ENCODE measurements at places on chromosomes 3 and 15.

- no peak for DNase-seq
These were observed 48.1 kb downstream of the RAP2B start for GRCh38 chr3:153210146-153210545.

GRCh38 chr3:176872771-176873209 lies 324.5 kb downstream of the TBL1XR1 start:
- DNase-seq, result no peak

DNA sequence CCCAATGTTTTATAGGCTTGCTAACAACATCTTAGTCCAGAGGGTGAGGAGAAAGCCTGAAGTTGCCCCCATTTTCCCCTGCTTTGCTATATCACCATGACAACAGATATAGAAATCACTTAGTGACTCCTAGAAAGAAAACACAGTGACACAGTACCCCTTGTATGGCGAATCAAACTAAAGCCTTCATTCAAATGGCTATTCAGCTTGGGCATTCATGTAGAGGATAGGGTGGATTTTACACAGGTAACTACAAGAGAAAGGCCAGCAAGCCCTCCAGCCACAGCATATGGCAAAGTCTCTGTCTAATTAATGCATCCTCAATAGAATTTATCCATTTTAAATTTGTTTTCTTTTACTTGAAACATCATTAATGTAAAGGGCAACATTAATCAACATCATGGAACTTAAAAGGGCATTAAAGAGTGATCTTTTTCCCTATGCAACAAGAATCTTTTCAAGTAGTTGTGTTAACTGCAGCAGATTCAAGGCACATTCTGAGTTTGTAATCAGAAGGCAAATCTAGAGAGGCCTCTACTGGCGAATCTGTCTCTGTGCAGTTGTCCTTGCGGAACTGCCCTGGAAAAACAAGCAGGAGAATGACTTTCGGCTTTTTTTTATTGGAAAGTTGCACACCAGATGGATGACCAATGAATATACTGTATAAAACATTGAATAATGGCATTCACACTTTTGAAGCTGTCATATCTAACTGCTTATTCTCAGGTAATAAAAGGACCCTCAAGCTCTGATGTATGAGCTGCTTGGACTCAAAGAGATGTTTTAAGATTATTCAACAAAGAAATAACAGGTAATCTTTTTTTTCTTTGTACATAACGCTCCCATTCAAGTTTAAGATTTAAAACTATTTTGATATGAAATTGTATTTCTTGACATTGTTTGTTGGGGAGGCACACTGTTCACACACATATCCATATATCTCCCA lies 621.7 kb upstream of the AGTR1 start:
- DNase-seq, result no peak

DNA sequence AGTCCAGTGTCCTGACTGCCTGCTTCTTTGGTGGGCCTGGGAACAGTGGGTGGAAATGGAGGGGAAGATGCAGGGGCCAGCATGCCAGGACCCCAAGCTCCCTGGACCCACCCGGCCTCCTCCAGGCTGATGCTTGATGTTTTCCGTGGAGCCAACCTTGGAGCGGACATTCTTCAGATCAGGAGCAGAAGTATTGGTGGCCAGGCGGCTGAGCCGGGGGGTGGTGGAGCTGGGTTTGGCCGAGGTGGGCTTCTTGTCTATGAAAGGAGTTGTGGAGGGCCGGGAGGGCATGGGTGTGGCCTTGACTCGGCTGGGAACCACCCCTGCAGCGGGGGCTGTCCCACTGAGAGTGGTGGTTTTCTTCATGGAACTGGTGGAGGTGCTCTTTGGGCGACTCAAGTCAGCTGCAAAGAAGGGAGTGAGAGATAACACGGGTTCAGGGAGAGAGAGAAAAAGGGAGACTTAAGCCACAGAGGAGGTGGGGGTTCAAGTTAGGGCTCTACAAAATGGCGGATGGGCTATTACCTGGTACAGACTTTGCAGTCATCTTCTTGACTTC lies 67.8 kb downstream of the DHX30 start:
- DNase-seq, result no peak

DNA sequence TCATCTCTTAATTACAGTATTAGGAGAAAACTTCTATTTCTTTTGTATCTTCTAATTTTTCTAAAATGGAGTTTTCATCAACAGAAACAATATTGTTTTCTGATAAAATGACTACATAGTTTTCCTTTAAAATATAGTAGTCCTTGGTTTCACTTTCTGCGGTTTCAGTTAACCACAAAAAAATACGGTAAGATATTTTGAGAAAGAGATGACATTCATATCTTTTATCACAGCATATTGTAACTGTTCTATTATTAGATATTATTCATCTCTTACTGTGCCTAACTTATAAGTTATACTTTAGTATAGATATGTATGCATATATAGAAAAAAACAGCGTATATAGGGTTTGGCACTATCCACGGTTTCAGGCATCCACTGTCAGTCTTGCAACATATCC lies 2.3 kb downstream of the B4GALT4 start:
- no peak for DNase-seq

GRCh38 chr15:44666210-44667038 lies 3.0 kb upstream of the SPG11 start:
- DNase-seq, result no peak

DNA sequence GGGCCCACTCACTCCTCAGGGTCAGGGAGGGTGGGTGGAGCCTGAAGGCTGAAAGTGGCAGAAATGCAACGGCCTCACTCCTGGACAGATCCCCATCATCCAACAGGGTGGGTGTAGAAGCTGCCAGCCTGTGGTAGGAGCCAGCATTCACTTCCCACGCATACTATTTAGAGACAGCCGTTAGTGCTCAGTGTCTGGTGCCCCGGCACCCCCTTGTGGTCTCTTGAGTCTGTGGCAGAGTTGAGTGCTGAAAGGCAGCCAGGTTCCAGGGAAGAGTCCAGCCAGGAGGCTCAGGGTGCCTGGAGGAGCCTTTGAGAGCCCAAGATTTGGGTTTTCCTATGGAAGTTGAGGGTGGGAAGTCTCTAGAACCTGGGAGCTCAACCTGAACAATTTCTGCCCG lies 2.1 kb upstream of the GNAT1 start:
- no peak for DNase-seq

- DNase-seq, result no peak
These were observed 78.7 kb downstream of the ZNF385D start for GRCh38 chr3:21672303-21672702.

DNA sequence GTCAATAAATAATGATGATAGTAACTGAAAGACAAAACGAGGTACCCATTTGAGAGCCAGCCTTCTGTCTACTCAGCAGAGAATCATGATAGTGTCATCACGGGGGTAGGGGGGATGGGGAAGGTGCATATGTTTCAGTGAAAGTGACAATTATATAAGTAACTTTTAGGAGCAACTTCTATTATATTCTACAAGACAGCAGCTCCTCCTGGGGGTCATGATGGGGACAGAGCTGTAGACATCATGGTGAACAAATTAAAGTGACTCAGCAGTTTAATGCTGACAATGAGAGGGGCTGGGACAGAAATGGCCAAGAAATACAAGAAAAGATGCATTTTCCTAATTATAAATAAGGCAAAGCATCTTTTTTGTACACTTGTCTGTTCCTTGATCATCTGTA lies 11.8 kb downstream of the CAPN3 start:
- DNase-seq, result no peak

- DNase-seq, result no peak
These were observed 130.3 kb upstream of the CDIN1 start for GRCh38 chr15:36449084-36449661.

GRCh38 chr3:11479221-11479620 lies 164.5 kb downstream of the VGLL4 start:
- DNase-seq, result no peak

DNA sequence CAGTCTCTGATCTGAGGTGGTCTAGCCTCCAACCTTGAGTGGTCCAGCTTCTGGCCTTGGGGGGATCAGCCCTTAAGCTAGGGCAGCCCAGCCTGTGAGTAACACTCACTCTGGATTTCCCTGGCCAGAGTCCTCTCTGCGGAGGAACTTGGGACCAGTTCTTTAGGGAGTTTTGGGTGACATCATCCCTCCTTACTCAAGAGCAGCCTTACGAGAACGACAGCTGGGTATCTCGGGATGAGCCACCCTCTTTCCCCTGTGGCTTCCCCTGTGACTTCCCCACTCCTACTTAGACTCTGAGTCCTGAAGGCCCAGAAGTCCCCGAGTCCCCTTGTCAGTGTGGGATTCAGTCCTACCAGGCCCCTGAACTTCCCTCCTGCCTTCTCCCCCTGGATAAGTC lies 10.2 kb upstream of the PLXND1 start:
- DNase-seq, result no peak

- DNase-seq, result no peak
These were observed 30.3 kb downstream of the ALDH1L1 start for GRCh38 chr3:126149960-126150515.

GRCh38 chr3:106114848-106115247 lies 246.0 kb upstream of the CBLB start:
- DNase-seq, result no peak

GRCh38 chr3:33419948-33420347 lies 20.3 kb downstream of the UBP1 start:
- no peak for DNase-seq

DNA sequence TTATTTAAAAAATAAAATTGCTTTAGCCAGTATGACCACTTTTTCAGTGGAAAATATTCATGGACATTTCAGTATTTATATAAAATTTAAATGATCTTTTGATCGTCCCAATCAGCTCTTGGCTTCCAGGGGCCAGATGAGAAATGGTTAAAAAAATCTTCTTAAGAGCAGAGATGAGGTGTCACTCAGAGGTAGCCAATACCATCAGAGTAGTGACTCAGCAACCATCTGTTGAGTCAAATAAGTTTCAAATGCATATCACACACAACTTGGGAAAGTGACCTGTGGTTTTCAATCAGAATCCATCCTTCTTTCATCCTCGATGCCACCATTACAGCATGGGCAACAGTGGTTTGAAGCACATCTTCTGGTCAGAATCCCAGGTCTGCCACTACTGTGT lies 958.8 kb upstream of the NR2F2 start:
- DNase-seq, result no peak

GRCh38 chr15:77029166-77030047 lies 34.5 kb downstream of the PSTPIP1 start:
- no peak for DNase-seq

DNA sequence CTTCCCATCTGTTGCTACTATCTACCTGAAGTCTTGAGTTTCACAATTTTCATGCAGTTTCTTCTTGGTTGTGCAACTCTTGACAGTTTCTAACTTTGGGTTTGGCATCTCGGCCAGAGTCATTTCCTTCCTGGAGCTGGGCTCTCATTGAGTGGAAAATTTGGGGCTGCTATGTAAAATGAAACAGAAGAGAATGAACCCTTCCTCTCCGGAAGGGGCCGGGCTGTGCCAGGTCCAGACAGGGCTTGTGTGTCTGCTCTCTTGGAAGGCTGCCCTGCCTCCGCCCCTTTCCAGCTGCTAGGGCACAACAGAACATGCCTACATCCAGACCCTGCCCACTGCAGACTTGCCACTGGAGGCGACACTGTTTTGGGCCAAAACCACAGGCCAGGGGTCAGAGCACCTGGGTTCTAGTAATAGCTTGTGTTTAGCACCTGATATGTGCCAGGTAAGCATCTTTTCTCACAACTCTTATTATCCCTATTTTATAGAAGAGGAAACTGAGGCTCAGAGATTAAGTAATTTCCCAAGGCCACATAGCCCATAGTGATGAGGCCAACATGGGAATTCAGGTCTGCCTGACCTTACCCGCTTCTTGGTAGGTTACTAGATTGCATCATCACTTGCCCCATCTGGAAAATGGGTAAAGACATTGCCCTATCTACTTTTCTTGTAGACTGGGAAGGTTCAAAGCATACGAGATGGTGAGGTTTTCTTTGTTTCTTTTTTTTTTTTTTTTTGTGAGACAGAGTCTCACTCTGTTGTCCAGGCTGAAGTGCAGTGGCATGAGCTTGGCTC lies 25.0 kb downstream of the IRAK2 start:
- peak; percentile 38 for DNase-seq

GRCh38 chr3:78926523-78926922 lies 841.3 kb downstream of the ROBO1 start:
- no peak for DNase-seq

- no peak for DNase-seq
These were observed 405.2 kb downstream of the NR2F2 start for GRCh38 chr15:96735632-96736240.

- DNase-seq, result no peak
These were observed 49.9 kb downstream of the IGSF11 start for GRCh38 chr3:118984699-118985098.

GRCh38 chr3:97896547-97896946 lies 74.7 kb downstream of the CRYBG3 start:
- no peak for DNase-seq

DNA sequence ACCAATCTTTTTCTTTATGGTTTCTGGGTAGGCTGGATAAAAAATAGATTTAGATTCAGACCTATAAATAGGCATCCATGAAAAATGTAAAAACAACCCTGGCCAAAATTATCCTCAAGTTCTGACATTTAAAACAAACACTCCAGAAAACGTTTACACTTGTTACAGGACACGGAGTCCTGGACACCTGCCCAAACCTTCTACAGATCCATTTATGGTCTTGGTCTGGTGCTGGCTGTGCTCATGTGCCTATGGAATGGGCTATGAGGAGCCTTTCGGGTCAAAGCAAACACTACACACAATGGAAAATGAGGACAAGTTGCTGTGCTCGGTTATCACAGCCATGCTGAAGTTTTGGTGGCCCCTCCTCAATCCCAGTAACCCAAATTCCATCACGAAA lies 108.1 kb downstream of the PDZRN3 start:
- no peak for DNase-seq

DNA sequence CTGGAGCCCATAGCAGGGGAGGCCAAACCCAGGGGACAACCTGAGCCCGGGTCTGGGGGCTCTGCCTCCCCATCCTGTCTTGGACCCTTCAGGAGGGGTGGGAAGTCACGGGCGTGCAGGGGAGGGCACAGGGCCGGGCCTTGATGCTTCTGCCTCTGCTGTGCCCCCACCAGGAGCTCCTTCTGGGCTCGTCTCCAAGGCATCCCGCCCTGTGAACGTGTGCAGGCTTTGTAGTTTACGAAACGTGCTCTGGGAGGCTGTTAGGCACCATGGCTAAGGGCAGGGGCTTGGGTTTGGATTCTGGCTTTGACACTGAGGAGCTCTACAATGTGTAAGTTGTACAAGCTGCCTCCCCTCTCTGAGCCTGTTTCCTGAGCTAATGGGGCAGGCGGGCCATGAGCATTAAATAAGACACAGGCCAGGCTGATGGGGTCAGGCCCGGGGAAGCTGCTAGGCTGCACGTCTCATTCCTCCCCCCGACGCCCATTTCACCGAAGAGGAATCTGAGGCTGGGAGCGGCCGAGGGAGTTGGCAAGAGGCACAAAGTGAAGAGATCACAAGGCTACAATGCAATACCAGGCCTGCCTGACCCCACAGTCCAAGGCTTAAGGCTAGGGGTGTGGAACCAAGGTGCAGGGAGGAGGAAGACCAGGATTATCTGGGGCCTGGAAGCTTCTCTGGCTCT lies 19.6 kb downstream of the PLXND1 start:
- DNase-seq, result no peak

- no peak for DNase-seq
These were observed 353.2 kb upstream of the SOX2 start for GRCh38 chr3:181358562-181358961.
